GM23248 (cell line): ENCODE measurements at places on chromosomes 2 and 18. TPM values are rescaled to one million over a fixed set of nuclear protein-coding genes. Genes with fewer than 3 reads are reported as not detected.

Gene ST8SIA3
- not detected in 2 replicates for polyA plus RNA-seq

Gene PLCD4
- 1.6 TPM in 2 replicates for polyA plus RNA-seq

Gene LONRF2
- not detected in 2 replicates for polyA plus RNA-seq

Gene CYP27A1
- polyA plus RNA-seq: 2.9 and 3.7 TPM in 2 replicates

Gene SLC5A7
- not detected in 2 replicates for polyA plus RNA-seq

Gene CNDP1
- not detected in 2 replicates for polyA plus RNA-seq
